ENCODE measurements at places on chromosomes 1 and 21.
A peak's percentile ranks its signal among the peaks of the same experiment; 100 is the strongest.

GRCh38 chr1:197144570-197145325 lies 1.7 kb downstream of the ASPM start:
- DNase-seq = peak; percentile 45

DNA sequence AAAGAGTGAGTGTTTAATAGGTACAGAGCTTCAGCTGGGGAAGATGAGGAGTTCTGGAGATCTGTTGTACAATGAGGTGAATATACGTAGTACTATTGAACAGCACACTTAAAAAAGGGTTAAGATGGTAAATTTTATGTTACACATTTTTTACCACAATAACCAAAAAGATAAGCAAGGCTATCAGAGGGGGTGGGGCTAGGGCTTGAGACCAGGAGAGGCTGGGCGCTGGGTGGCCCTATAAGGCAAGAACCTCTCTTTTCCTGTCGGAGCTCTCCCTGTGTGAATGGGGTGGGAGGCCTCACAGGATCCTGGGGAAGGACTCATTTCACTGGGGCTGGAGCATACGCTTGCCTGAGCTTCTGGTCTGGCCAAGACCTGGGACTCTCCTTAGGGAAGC lies 9.0 kb downstream of the SLC41A1 start:
- no peak for DNase-seq

DNA sequence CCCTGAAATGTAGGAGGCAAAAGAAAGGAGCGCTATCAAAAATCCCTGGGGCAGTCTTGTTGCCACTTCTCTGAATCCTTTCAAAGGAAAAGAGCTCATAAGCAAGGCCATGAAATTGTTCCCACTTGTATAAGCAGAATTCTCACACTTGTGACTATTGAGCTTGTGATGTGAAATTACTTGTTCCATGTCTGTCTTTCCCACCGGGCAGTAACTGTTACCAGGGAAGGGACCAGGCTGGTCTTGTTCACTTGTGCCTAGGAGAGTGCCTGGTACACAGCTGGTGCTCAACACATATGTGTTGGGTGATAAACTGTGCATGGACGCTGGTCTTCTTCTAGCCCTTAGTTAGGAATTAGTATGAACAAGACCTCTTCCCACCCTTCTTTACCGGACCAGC lies 150.6 kb downstream of the CDC7 start:
- DNase-seq = peak; percentile 25

GRCh38 chr1:57377339-57378139 lies 46.3 kb downstream of the DAB1 start:
- DNase-seq = no peak

- DNase-seq = no peak
Measured at GRCh38 chr1:234288946-234289345, 84.3 kb upstream of the COA6 start.

DNA sequence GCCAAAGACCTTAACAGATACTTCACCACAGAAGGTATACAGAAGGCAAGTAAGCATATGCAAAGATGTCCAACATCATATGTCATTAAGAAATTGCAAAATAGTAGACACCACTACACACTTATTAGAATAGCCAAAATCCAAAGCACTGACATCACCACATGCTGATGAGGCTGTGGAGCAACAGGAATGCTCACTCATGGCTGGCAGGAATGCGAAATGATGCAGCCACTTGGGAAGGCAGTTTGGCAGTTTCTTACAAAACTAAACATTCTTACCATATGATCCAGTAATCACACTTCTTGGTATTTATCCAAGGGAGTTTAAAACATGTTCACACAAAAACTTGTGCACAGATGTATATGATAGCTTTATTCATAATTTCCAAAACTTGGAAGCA lies 261.2 kb upstream of the AJAP1 start:
- DNase-seq = no peak

GRCh38 chr1:7117399-7118281 lies 332.4 kb downstream of the CAMTA1 start:
- peak; percentile 53 for DNase-seq
